ENCODE measurements at places on chromosomes 16 and 17.
A peak's percentile ranks its signal among the peaks of the same experiment; 100 is the strongest.

DNA sequence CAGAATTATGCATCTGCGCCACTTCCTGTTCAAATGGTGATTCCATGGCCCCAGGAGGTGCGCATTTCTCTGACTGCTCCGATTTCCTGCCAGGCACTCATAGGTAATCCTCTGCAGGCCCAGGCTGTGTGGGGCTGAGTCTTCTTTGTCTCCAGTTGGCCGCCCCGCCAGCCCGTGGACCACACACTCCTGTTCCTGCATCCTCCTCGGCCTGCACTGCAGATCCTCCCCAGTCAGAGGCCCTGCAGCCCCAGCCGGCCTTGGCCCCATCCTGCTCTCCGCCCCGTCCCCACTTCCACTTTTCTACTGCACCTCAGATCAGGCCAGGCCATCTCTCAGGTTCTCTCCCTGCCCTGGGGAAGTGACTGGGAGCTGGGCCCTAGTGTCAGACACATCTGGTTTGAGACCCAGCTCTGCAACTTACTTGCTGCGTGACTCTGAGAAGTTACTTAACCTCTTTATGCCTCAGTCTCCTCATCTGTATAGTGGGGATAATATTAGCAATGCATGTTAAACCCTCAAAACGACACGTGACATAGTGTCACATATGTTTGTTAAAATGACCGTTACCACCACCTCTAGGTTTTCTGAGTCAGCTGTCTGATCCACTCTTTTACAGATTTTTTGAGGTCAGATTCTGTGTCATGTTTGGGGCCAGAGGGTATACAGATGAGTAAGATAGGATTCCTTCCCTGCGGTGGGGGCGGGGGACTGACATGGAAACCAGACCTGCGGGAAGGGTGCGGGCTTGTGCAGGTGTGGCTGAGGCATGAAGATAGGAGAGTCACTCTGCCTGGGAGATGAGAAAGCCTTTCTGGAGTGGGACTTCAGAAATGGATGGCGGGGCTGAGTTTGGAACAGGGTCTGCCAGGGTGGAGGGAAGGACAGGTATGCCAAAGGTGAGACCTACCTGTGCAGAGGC is 12.8 kb downstream of the RAB11FIP4 start:
- no peak for DNase-seq

GRCh38 chr16:49488336-49488735 is 114.7 kb downstream of the C16orf78 start:
- no peak for DNase-seq

DNA sequence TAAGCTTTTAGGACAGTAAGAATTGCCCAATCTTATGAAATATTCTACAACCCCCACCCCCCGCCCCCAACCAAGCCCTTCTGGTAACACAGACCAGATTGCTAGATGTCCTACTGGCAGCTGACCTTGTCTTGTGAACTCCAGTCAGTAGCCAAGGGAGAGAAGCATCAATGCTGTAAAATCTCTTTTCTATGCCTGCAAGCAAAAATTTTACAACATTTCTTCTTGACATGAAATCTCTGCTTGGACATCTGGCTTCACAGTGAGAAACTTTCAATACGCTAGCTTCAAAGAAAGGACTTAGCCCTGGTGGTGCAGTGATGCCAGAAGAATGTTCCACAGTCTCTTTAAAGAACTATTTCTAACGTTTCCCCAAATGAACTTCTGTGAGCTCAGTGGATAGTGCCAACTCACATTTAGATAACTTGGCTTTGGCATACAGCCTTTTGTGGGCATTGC is 169.3 kb upstream of the AXIN2 start:
- DNase-seq: no peak

GRCh38 chr16:87608400-87608985 is 6.2 kb downstream of the JPH3 start:
- DNase-seq: peak; percentile 80

DNA sequence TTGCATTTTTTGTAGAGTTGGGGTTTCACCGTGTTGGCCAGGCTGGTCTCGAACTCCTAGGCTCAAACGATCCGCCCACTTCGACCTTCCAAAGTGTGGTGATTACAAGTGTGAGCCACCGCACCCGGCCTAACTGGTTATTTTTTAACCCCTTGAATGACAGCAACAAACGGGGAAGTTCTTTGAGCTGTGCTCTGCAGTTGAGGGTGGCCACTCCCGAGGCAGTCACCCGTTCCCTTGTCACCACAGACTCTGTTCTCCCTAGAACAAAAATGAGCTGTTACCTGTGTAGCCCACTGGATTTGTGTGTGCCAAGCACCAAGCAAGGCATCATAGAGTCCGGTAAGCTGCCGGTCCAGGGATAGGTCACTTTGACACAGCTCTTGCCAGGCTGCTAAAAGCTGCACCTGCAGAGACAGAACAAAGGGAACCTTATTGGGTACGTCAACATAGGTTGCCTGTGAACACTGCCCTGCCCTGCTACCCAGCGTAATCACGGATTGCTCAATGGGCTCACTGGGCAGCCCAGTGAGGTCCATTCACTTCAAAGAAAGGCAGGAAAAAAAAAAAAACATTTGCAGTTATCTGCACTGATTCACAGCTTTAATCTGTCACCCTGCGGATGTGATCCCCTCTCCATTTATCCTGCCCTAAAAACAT is 19.6 kb downstream of the COG7 start:
- DNase-seq: no peak
